Hematopoietic multipotent progenitor cell treated with erythropoietin and hydrocortisone succinate and interleukin-3 and kit ligand, for 8 days (in vitro differentiated cells): ENCODE measurements at places on chromosomes 2 and 18.

GRCh38 chr2:64371727-64372126 is 82.2 kb upstream of the LGALSL start:
- no peak for DNase-seq

DNA sequence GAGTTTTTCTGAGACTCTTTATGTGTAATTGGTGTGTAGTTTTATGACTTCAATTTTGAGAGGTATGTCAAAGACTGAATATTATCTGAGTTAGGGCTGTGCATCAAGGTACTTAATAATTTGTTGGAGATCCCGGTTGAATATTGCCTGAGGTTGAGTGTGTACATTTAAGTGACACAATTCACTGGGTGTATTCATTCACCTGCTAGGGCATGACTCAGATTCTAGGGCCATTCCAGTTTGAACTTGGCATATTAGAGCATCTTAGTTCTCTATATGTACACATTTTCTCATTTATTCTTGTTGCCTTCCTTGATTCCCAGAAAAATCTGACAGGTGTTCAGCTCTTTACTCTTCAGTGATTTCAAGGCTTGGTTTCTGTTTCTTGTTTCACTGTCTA is 12.5 kb downstream of the MAP4K4 start:
- no peak for DNase-seq

DNA sequence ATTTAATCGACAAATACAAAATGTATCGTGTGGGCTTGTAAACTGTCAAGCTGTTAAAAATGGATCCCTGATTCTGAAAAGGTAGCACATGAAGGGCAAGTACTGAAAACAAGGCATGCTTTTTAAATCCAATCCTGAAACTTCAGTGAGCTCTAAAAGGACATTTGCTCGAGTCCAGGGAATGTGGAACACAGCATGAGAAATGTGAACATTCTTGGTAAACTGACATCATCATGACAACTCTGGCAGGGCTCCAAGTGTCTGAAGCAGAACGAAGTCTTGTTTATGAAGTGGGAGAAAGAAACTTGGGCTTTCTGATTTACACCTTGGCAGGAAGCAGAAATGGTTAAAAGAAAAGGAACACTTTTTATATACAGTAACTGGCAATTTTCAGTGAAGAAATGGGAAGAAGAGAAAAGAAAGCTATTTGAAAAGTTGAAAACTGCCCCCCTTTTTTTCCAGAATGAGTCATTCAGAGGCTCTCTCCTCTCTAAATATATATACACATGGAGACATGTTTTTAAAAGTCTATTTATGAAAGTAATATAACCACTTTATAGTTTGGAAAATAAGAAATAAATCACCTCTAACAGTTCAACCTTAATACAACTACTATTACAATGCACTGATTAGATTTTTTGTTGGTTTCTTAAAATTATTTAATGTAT is 120.8 kb downstream of the GAREM1 start:
- no peak for DNase-seq

DNA sequence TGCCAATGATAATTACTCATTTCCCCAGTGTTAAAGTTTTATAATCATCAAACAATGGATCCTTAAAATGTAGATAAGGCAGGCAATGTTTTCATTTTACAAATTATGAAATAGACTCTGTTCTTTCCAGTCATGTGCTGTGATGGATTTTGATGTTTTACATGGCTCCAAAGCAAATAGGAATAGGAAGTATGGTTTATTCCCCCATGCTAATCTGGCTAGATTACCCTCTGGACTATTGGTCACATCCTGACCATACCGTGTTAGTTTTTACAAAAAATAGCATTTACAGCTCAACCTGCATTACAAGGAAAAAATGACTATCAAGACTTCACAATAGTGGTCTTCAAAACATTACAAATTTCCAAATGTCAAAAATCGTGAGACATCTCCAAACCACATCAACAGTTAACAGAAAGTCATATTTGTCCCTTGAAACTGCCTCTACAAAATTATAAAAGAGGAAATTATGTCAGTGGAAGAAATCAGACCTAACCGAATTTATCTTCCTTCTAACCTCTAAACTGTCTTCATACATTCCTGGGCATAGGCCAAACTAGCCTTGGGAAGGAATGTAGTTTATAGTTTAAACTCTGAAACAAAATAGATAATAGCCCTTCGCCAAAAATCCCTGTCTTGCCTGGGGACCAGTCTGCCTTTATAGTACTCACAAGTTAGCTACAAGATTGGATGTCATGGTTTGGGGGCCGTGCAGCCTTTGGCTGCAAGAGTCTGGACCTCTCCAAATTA is 1941.2 kb upstream of the CELF4 start:
- DNase-seq = no peak

- no peak for DNase-seq
Measured at GRCh38 chr18:76621226-76621625, 126.2 kb upstream of the ZNF516 start.

- no peak for DNase-seq
Measured at GRCh38 chr2:129014432-129014831, 695.8 kb upstream of the HS6ST1 start.

DNA sequence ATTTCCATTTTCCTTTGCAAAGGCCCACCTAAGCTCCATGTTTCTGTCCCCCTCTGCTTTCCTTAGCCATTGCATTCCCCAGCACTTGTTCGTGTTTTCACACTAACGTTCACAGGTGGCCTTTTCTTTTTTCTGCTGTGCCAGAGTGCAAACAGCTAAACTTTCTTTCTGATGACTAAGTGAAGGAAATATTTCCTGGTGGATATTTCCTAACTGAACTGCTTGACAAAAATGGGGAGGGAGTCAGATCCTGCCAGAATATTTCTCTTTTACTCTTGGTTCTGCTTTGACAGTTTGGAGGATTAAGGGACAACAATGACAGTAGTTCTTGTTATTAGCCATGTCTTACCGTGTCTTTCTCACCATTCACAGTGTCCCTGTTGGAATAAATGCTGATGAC is 344.0 kb downstream of the ARHGAP15 start:
- no peak for DNase-seq

DNA sequence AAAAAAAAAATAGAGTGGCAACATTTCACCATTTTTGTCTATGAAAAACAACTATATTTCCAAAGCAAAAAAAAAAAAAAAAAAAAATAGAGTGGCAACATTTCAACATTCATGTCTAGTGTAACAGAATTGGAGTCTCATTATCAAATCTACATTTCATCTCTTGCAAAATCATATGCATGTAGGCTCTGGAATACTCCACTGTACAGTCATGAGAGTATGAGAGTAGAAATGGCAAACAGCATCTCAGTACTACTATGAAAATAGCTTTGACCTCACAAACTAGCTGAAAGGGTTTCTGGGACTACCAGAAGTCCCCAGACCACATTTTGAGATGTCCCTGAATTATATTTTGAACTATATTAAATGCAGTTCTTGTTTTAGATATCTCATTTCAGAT is 82.8 kb downstream of the SMAD2 start:
- DNase-seq = no peak

DNA sequence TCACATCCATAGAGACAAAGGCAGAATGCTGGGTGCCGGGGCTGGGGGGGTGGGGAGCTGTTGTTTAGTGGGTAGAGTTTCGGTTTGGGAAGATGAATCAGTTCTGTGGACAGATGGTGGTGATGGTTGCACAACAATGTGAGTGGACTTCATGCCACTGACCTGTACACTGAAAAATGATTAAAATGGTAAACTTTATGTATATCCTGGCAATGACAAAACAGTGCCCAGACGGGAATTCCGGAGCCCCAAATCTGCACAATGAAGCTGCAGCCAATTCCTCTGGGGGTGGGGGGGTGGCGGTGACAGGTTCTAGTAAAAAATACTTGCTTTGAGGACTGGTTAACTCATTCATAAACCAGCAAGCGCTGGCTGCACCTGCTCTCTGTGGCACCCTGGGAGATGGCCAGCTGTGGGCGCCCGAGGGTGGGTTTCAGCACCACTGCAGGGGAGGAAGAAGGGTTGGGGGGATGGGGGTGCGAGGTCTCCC is 81.8 kb upstream of the HPCAL1 start:
- no peak for DNase-seq

GRCh38 chr2:70515938-70516337 is 37.7 kb downstream of the TGFA start:
- DNase-seq = peak; percentile 21

- no peak for DNase-seq
Measured at GRCh38 chr2:52881606-52882005, 886.0 kb upstream of the CHAC2 start.

GRCh38 chr18:57930476-57930875 is 113.5 kb upstream of the NEDD4L start:
- no peak for DNase-seq

DNA sequence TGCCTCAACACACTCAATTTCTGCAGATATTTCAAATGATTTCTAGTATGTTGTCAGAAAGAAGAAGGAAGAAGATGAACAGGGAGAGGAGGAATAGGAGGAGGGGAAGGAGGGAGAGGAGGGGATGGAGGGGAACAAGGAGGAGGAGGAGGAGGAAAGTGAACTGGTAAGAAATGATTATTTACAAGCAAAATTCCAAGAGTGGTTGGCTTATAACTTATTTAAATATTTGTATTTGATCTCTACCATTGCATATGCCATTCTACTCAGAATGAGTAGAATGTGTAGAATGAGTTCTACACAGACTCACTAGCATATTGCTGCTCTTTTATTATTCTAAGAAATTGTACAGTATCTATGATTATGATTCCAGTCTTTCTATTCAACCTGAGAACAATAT is 866.2 kb upstream of the DDX18 start:
- no peak for DNase-seq

- no peak for DNase-seq
Measured at GRCh38 chr2:241050624-241051577, 51.2 kb downstream of the MTERF4 start.

GRCh38 chr2:22517141-22517540 is 867.8 kb upstream of the KLHL29 start:
- DNase-seq = no peak

DNA sequence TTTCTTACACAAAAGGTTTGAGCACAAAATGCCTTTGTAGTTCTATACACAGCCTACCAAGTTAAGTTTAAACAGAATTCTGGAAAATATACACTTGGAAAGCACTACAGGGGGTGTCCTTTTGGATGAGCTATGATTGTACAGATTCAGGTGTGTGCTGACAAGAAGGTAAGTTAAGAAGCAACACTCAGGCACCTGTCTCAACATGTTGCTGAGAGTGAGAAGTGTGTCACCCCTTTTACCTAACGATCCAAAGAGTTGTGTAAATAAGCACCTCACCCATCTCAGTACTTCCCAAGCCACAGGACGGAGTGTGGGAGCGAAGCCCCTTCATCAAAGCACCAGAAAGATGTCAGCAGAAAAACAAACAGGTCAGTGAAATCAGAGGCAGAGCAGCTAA is 109.5 kb upstream of the DAPL1 start:
- DNase-seq = no peak

- DNase-seq = no peak
Measured at GRCh38 chr2:47869859-47870595, 36.3 kb downstream of the FBXO11 start.

DNA sequence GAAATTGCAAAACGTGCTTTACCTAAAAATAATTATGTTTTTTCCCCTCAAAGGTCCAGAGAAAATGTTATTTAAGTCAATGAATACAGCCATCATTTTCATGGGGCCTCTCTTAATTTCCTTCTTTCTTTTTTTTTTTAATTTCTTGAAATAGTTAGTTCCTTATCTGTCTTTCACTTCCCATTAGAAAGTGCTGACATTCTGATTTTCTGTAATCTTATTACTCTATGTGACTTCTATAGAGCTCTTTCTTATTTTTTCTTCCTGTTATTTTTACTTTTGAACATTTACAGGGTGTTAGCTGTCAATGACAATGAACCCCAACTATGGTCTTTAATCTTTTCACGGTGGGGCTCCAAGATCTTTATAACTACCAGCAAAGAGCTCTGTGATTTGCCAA is 30.0 kb downstream of the CTLA4 start:
- no peak for DNase-seq

DNA sequence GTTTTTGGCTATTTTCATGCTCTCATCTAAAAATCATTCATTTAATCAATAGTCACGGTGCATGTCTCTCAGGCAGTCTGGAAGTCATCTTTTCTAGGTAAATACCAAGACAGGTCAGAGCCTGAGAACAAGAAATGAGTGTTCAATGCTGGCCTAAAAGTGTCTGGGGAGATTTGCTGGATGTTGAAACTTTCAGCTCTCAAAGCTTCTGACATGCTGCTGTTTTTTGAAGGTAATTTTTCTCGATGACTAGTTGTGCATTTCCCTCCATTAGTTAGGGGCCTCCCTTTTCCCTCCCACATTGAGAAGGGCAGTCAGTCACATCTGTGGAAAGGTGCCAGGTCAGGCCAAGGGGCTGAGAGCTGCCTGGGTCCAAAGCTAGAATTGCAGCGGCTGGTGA is 115.6 kb downstream of the LPIN1 start:
- no peak for DNase-seq

GRCh38 chr2:197919487-197919886 is 115.1 kb downstream of the PLCL1 start:
- no peak for DNase-seq

DNA sequence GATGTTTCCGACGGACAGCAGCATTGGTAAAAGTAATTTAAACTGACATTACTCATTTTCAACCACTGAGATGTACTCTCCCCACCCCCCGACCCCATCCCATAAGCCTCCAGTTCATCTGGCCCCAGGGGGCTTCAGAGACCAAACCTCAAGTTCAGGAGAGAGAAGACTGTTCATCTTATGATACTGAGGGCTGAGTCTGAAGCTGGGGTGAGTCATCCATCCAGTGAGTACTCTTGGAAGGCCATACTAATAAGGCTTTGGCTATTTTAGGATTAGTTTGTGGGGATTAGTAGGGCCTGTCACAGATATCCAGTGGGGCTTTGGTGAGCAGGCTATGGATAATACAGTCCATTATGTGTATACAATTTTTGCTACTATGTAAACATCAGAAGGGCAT is 125.3 kb upstream of the APCDD1 start:
- no peak for DNase-seq

- no peak for DNase-seq
Measured at GRCh38 chr2:145383961-145384360, 864.0 kb upstream of the ZEB2 start.

GRCh38 chr2:236088368-236089057 is 79.7 kb downstream of the GBX2 start:
- no peak for DNase-seq

GRCh38 chr18:13353084-13353823 is 134.7 kb downstream of the LDLRAD4 start:
- DNase-seq = no peak

- no peak for DNase-seq
Measured at GRCh38 chr2:181189951-181190350, 209.5 kb downstream of the UBE2E3 start.

DNA sequence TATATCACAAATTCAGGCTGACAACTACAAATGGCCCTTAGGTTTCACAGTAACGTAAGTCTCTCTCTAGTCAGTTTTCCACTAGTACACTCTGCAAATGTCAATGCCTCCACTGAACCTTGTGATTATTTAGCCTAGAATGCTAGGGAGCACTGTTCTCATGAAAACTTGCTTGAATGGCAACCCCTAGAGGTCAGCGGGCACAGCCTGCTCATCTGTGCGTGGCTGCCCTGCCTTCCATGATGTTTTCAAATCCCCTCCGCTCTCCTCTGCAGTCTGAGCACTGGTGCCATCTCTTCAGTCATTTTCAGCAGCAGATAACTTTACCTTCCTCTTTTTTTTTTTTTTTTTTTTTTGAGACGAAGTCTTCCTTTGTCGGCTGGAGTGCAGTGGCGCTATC is 84.1 kb upstream of the GULP1 start:
- DNase-seq = no peak

GRCh38 chr18:79643054-79643984 is 36.3 kb upstream of the CTDP1 start:
- DNase-seq = no peak
